ENCODE measurements at places on chromosomes 7 and 10. TPM values are rescaled to one million over a fixed set of nuclear protein-coding genes. Genes with fewer than 3 reads are reported as not detected.

- peaks cover 10% of the 10 kb centered on the region for H3K4me1 ChIP-seq
- H3K36me3 ChIP-seq, result no peaks in the 10 kb centered on the region
- peak overlapping the region; percentile 45 for H3K27ac ChIP-seq
- no peaks in the 10 kb centered on the region for H3K27me3 ChIP-seq
- no peak for DNase-seq
Observed at GRCh38 chr7:139034336-139034735, 1.5 kb downstream of the ZC3HAV1L start.

GRCh38 chr10:51699145-51699474, 285 bp downstream of the CSTF2T start:
- no peaks in the 10 kb centered on the region for H3K36me3 ChIP-seq
- H3K27ac ChIP-seq, result peak overlapping the region; percentile 94
- DNase-seq, result no peak
- H3K4me1 ChIP-seq, result peaks cover 12% of the 10 kb centered on the region
- peak overlapping the region; percentile 78 for H3K4me3 ChIP-seq
- no peaks in the 10 kb centered on the region for H3K27me3 ChIP-seq

The ACSL5 gene
- total RNA-seq, result 19.7 TPM

- DNase-seq, result no peak
- H3K27me3 ChIP-seq, result no peaks in the 10 kb centered on the region
- H3K4me1 ChIP-seq, result no peaks in the 10 kb centered on the region
- H3K36me3 ChIP-seq, result no peaks in the 10 kb centered on the region
Observed at GRCh38 chr10:98414578-98414931, 427 bp downstream of the PYROXD2 start.

The EFCAB10 gene
- 6.4 TPM for total RNA-seq

GRCh38 chr7:139909379-139910050, 80.5 kb downstream of the TBXAS1 start:
- no peaks in the 10 kb centered on the region for H3K27me3 ChIP-seq
- no peak for DNase-seq
- H3K4me3 ChIP-seq, result no peak overlapping the region
- no peak overlapping the region for H3K27ac ChIP-seq
- H3K36me3 ChIP-seq, result no peaks in the 10 kb centered on the region

- no peaks in the 10 kb centered on the region for H3K27me3 ChIP-seq
- no peaks in the 10 kb centered on the region for H3K36me3 ChIP-seq
- H3K27ac ChIP-seq, result no peak overlapping the region
- H3K4me3 ChIP-seq, result no peak overlapping the region
- no peaks in the 10 kb centered on the region for H3K4me1 ChIP-seq
- DNase-seq, result no peak
Observed at GRCh38 chr10:116240157-116240950, 32.7 kb downstream of the GFRA1 start.

DNA sequence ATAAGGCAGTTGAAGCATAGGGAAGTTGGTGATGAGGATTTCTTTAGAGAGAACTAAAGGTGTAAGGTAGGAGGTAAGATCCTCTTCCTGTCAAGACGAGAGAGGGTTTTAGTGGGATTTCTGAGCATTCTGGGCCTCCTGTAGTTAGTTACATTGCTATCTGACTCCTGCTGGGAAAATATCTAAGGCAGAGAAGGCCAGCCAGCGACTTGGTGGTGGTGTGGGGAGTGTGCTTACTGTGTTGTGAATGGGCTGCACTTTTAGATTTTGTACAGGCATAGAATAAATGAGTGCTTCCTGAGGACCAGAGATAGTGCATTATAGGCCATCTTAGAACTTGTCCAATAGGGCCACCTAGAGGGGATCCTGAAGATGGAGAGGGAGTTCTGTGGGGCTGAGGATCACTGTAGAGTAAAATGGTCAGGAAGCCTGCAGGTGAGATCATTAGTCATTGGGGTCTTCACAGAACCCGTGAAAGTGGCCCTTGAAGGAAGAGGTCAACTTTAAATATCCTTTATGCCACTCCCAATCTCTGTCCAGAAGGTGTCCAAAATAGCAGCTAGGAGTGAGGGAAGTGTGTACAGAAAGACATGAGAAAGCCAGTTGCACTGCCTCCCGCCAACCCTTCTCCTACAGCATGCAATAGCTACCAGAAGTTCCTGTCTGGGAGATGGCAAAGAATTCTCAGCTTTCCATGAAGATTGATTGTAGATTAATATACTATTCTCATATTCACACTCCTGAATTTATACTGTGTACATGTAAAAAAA, 266.6 kb downstream of the POLR1F start:
- H3K27me3 ChIP-seq, result no peaks in the 10 kb centered on the region
- no peaks in the 10 kb centered on the region for H3K4me1 ChIP-seq
- H3K36me3 ChIP-seq, result no peaks in the 10 kb centered on the region

DNA sequence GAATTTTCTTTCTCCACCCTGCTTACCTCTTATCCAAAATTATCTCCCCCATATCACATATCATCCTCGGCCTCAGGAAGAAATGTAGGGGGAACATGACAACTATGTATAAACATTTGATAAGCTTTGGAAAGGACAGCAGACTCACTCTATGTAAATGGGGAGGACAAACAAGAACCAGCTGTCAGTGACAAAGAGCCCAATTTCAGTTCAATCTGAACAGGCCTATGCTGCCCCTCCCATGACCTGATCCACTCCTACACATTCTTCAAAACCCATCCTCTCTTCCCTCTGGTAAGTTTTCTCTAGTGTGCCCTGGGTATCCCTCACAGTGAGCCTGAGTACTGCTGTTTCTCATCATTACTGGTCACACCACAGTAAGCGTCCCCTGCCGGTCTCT, 20.8 kb downstream of the FZD9 start:
- no peaks in the 10 kb centered on the region for H3K27me3 ChIP-seq
- no peak overlapping the region for H3K4me3 ChIP-seq
- H3K27ac ChIP-seq, result no peak overlapping the region
- DNase-seq, result no peak

GRCh38 chr7:99707096-99707495, 27.3 kb upstream of the CYP3A5 start:
- no peaks in the 10 kb centered on the region for H3K27me3 ChIP-seq
- H3K4me1 ChIP-seq, result no peaks in the 10 kb centered on the region
- no peak overlapping the region for H3K4me3 ChIP-seq
- no peaks in the 10 kb centered on the region for H3K36me3 ChIP-seq

GRCh38 chr10:113957013-113957412, 86.7 kb upstream of the ADRB1 start:
- no peaks in the 10 kb centered on the region for H3K27me3 ChIP-seq
- H3K36me3 ChIP-seq, result no peaks in the 10 kb centered on the region
- H3K4me1 ChIP-seq, result peaks cover 27% of the 10 kb centered on the region
- peak overlapping the region; percentile 96 for H3K27ac ChIP-seq
- H3K4me3 ChIP-seq, result no peak overlapping the region
- peak; percentile 44 for DNase-seq

- H3K27ac ChIP-seq, result no peak overlapping the region
- no peaks in the 10 kb centered on the region for H3K27me3 ChIP-seq
- no peaks in the 10 kb centered on the region for H3K36me3 ChIP-seq
- H3K4me1 ChIP-seq, result no peaks in the 10 kb centered on the region
Observed at GRCh38 chr10:111303887-111304286, 227.1 kb downstream of the ADRA2A start.
